ENCODE measurements at places on chromosomes 7 and 10.

- no peak for DNase-seq
These were observed 39.5 kb upstream of the ADGRA1 start for GRCh38 chr10:133048266-133048665.

- DNase-seq, result no peak
These were observed 53.6 kb downstream of the KAT6B start for GRCh38 chr10:74880041-74880440.

DNA sequence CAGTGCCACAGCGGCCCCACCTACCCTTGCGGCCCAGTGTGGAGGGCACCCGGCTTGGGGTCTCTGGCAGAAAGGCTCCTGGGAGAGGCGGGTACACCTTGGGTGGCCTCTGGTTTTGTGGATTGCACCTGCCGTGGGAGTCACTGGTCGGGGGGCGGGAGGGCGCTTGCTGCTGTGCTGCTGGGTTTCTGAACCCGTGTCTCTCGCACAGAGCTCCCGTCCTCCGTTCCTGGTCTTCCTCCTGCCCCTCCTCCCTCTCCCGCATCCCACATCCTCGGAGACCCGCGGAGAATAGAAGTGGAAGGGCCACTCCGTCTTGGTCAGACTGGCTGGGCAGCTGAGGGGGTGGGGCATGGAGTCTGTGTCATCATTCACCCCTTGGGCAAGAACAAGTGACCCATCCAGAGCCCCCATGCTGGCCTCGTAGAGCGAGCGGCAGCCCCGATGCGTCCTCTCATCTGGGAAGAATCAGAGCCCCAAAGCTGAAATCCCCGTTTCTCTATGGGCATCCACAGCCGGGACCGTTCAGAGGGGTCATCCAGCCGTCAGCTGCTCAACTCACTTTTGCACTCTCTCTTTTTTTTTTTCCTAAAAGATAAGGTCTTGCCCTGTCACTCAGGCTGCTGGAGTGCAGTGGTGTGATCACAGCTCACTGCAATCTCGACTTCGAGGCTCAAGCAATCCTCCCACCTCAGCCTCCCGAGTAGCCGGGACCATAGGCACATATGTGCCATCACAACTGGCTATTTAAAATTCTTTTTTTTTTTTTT is 4.0 kb downstream of the MAFK start:
- DNase-seq, result no peak

DNA sequence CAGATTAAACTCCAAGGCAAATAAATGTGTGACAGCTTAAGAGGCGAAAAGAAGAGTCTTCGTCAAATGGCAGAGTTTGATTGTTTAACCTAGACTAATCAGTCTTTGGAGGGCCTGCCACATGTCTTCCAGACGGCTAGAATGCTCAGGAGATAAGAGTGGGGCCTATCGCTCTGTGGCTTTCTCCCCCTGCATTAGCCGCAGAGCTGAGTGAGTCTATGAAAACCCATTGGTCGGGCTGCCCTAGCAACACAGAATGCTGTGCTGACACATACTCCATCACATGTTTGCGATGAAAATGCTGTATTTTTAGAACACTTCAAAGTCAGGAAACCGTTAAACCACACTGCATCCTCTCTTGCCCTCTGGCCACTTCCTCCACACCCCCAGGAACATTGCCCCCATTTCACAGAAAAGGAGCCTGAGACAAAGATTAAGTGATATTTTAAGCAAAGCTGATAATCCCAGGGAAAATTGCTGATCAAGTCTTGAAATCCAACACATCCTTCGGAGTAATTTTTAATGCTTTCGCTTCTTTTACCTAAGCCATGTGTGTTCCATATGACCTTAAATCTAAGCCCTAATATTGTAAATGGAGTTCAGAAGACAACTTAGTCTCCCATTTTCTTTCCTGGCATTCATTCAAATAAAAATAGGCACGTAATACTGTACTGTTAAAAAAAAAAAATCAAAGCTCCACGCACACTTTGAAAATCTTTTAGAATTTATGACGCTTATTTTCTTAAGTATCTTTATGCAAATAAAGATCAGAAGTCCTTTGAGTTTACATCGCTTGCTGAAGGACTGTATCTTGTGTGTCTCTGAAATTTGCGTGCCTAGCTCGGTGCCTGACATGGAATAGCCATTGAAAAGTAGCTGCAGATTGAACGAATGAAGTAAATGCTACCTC is 161.2 kb downstream of the CELF2 start:
- DNase-seq, result peak; percentile 91

DNA sequence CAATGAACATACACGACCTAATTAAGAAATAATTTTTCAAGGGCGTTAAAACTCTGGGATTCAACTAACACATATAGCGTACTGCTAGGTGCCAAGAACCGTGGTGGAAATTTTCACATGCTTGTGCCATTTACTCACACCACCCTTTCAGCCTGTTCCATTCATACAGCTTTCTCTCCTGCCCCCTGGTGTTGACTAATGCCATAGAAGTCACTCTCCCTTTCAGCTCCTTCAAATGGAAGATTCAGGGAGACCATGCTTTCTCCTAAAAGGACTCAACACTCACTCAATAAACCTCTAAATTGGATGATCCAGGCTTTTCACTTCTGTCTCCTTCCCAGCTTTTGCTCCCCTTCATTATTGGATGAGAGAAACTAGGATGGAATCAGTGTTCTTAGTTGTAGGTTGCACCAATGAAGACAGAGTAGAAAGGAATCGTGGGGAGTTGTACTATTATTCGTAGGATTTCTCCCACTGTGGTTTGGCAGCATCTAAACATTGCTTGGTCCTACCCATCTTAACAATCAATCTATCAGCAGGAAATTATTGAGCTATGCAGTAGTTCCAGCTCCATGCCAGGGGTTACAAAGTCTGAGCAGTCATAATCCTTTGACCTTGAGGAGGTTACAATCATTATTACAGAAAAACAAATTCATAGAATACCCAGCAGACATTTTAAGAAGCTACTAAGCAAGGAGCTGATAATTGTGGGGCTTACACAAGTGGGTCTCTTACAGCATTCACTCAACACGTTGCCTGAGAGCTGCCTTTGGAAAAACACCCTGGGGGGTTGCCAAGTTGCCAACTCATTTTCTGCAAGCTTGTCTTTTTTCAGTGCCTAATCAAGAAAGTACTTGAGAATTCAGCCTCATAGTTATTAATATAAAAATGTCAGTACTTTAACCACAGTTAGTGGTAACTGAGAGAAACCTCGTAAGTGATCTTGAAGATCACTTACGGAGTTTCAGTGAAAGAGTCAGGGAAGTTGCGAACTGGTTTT is 2.8 kb upstream of the PPP1R3C start:
- peak; percentile 47 for DNase-seq

DNA sequence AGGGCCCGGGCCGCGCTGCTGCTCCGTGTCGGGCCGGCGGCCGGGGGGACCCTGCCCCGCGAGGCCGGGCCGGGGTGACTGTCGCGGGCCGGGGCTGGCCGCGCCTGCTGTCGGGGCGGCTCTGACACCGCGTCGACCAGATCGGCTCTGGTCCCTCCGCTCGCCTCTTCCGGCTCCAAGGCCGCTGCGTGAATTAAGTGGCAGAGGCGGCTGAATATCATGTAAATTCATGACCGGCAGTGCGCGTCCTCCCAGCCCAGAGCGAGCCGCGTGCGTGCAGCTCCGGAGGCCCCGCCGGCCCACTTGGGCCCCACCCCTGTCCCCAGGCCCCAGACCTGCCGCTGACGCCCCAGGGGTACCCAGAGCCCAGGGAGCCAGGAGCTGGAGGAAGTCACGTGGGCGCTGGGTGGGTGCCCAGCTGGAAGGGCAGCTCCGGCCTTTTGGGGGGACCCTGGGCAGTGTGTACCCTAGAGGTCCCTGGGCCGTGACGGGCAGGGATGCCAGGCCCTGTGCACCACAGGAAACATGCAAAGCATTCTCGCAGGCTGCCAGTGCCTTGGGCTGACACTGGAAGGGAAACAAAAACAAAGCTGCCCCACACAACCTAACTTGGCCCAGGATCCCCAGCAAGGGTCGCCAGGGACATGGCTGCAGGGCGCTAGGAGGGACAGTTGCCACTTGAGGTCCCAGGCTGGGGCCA is 584.0 kb upstream of the MKI67 start:
- DNase-seq, result no peak

DNA sequence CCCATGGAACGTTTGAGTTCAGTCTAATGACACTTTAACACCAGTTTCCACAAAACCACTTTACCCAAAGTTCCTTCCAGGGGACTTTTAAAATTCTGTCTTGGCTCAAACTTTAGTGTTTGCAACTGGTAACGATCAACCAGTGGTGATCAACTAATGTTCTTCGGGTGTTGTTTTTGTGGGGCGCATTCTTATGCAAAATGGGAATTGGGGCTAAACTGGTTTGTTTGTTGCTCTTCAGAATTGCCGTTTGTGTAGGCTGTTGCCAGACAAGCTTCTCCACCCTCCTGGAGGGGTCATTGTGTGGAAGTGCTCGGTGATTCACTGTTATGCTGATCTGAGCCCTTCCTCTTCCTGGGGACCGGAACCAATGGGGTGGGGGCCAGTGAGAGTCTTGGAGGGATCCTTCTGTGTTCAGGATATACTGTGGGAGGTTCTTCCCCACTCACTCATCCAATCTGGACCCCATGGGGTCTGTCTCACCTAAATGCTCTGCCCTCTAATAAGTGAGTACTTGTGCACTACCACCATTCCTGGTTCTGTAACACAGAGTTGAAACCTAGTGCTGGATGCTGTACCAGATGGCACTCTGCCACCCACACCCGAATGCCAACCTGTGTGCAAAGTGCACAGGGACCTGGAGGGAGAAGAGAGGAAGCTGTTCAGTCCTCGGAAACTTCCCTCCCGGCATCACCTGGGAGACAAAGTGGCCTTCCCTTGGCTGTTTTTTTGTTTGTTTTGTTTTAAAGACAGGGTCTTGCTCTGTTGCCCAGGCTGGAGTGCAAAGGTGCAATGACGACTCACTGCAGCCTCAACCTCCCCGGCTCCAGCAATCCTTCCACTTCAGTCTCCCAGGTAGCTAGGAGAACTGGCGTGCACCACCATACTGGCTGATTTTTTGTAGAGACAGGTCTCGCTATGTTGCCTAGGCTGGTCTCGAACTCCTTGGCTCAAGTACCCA is 2.1 kb downstream of the NFE2L3 start:
- peak; percentile 70 for DNase-seq

Data from inflammatory macrophage (primary cell).